ENCODE measurements at places on chromosomes 16 and 17. TPM values are rescaled to one million over a fixed set of nuclear protein-coding genes. Genes with fewer than 3 reads are reported as not detected.

The TRIM65 gene
- 11.5 TPM for polyA plus RNA-seq

The MYH1 gene
- polyA plus RNA-seq = 0.05 TPM

The TEKT5 gene
- polyA plus RNA-seq = 0.19 TPM

The CD300E gene
- polyA plus RNA-seq = 0.21 TPM

The TOB1 gene
- polyA plus RNA-seq = 63.5 TPM

The CYGB gene
- polyA plus RNA-seq = 15.7 TPM
